ENCODE measurements at places on chromosomes 5 and 9. TPM values are rescaled to one million over a fixed set of nuclear protein-coding genes. Genes with fewer than 3 reads are reported as not detected.

- H3K36me3 ChIP-seq: no peaks in the 10 kb centered on the region
- H3K27me3 ChIP-seq: no peaks in the 10 kb centered on the region
- no peak overlapping the region for H3K4me3 ChIP-seq
- DNase-seq: no peak
- H3K27ac ChIP-seq: no peak overlapping the region
Measured at GRCh38 chr9:122095010-122095767, 2.1 kb upstream of the TTLL11 start.

The ENTREP1 gene
- total RNA-seq: 0.08 TPM

DNA sequence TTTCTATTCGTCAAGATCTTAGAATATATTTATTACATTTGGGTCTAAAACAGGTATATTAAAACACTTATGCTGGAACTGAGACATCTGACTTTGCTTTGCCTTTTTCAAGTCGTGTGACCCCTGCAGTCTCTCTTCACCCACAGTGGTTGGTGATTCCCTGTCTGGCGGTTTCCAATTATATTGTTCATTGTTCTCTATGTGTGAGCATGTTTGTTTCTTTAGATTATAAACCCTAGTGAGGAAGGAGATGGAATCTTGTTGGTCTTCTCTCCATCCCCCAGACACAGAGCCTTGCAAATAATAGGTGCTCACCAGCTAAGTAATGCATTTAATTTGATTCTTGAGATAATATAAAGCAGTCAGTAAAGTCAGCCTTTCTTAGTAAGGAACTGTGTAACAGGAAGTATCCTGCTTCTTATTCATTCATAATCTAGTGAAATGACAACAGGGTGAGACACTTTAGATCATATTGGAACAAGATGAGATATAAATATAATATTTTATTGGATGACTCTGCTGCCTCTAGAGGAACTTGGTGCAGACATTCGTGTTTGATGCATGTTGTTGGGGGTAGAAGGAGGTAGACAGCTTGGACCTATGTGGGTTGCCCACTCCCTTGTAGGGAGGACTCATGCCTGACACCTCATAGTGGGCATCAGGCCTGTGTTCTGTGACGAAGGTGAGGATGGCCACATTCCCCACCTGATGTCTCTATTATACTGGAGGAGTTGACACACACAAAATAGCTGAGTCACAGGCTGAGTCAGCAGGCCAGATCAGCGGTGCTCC is 88.1 kb downstream of the FGF1 start:
- no peak for DNase-seq
- no peak overlapping the region for H3K27ac ChIP-seq
- no peaks in the 10 kb centered on the region for H3K27me3 ChIP-seq
- H3K4me3 ChIP-seq: no peak overlapping the region
- no peaks in the 10 kb centered on the region for H3K36me3 ChIP-seq

The DMGDH gene
- total RNA-seq: not detected

DNA sequence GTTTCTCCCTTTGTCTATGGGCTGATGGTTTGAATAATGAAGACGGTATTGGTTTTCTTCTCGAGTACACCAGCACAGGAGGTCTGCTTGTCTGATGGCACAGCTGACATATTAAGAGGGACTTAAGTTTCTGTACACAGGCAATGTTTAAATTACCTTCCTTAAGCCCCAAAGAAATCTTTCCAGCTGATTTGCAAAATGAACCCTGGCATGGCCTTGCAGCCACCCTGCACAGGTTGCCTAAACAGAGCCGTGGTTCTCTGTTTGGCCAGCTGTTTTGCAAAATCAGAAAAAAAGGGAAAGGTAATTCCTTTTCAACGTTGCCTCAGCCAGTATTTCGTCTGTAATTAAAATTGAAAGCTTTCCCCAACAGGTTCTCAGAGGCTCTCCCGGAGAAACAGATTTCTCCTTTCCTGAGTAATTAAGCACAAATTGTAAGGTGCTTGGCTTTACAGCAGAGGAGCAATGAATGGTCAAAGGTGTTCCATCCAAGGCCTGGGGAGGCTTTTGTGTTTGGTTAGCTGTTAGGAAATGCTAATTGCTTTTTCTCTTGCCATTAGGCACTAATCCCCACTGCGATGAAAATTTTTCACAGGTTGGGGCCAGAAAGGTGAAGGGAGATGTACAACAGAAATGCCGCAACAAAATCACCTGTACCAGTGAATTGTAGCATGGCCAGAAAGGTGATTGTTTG is 138.9 kb downstream of the RASEF start:
- peak overlapping the region; percentile 59 for H3K27ac ChIP-seq
- H3K36me3 ChIP-seq: no peaks in the 10 kb centered on the region
- peak overlapping the region; percentile 32 for H3K4me3 ChIP-seq

GRCh38 chr9:137371946-137372651 is 50.9 kb downstream of the EXD3 start:
- no peak for DNase-seq
- H3K36me3 ChIP-seq: no peaks in the 10 kb centered on the region
- H3K27ac ChIP-seq: no peak overlapping the region
- peaks cover 9% of the 10 kb centered on the region for H3K4me1 ChIP-seq

The IL5 gene
- not detected for total RNA-seq

DNA sequence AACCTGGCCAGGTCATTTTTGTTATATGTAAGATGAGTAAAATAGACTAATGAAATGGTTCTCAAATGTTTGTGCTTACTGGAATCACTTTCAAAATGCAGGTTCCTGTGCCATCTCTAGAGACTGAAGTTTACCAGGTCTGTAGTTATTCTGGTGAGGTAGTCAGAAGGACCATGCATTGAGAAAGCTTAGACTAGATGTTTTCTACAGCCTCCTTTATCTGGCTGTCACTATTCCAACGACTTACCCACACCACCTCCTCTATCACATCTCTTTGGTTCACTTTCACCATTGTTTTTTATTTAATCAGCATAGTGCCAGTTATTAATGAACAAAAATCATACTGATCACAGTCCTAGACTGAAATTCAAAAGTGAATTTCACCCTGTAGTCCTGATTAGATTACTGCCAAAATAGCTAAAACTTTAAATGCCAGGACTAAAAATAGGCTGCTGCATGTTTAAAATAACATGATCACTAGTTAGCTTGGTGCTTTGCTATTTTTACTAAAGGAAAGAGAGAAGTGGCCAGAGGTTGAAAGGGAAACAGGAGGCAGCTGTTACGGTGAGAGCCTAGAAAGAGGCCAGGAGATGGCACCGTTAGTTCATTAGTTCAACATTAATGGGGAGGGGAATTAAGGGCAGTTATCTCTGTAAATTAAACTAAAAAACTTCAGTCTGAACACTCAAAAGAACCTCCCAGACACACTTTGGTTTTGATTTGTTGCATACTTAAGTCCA is 13.9 kb upstream of the FNIP1 start:
- no peak overlapping the region for H3K4me3 ChIP-seq
- H3K4me1 ChIP-seq: no peaks in the 10 kb centered on the region
- no peak overlapping the region for H3K27ac ChIP-seq
- H3K36me3 ChIP-seq: no peaks in the 10 kb centered on the region
- H3K27me3 ChIP-seq: no peaks in the 10 kb centered on the region

- H3K36me3 ChIP-seq: no peaks in the 10 kb centered on the region
- no peaks in the 10 kb centered on the region for H3K27me3 ChIP-seq
- peaks cover 54% of the 10 kb centered on the region for H3K4me1 ChIP-seq
- H3K4me3 ChIP-seq: no peak overlapping the region
Measured at GRCh38 chr9:1604942-1605560, 410.1 kb upstream of the SMARCA2 start.

The REXO4 gene
- 39.5 TPM for total RNA-seq

DNA sequence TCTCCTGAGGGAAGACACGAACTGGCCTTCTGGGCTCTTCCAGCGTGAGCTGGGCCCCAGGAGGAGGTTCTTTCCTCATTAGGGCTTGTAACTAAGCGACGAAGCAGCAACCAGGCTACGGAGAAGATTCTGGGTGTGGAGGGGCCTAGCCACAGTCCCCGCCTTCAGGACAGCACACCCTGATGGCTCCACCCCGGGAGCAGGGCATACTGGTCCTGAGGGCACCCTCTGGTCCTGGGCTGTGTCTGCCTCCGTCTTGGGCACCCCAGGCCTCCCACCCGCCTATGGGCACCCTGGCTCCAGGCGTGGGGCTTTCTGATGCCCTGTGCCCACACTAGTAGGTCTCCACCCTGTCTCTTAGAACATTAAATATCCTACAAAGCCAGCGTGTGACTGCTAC is 136.4 kb downstream of the OLFM1 start:
- H3K27ac ChIP-seq: no peak overlapping the region
- H3K27me3 ChIP-seq: peaks cover 9% of the 10 kb centered on the region
- no peaks in the 10 kb centered on the region for H3K36me3 ChIP-seq
- no peaks in the 10 kb centered on the region for H3K4me1 ChIP-seq

- H3K27me3 ChIP-seq: no peaks in the 10 kb centered on the region
- no peak for DNase-seq
- no peaks in the 10 kb centered on the region for H3K36me3 ChIP-seq
- no peak overlapping the region for H3K4me3 ChIP-seq
Measured at GRCh38 chr5:76956033-76956432, 3.2 kb downstream of the CRHBP start.

GRCh38 chr9:13378154-13378553 is 98.7 kb upstream of the MPDZ start:
- no peak overlapping the region for H3K4me3 ChIP-seq
- H3K4me1 ChIP-seq: no peaks in the 10 kb centered on the region
- no peaks in the 10 kb centered on the region for H3K36me3 ChIP-seq
- no peak overlapping the region for H3K27ac ChIP-seq
- no peak for DNase-seq

GRCh38 chr5:140327589-140327988 is 18.8 kb downstream of the HBEGF start:
- peak; percentile 27 for DNase-seq
- no peak overlapping the region for H3K27ac ChIP-seq
- H3K4me3 ChIP-seq: peak overlapping the region; percentile 1
- no peaks in the 10 kb centered on the region for H3K27me3 ChIP-seq

DNA sequence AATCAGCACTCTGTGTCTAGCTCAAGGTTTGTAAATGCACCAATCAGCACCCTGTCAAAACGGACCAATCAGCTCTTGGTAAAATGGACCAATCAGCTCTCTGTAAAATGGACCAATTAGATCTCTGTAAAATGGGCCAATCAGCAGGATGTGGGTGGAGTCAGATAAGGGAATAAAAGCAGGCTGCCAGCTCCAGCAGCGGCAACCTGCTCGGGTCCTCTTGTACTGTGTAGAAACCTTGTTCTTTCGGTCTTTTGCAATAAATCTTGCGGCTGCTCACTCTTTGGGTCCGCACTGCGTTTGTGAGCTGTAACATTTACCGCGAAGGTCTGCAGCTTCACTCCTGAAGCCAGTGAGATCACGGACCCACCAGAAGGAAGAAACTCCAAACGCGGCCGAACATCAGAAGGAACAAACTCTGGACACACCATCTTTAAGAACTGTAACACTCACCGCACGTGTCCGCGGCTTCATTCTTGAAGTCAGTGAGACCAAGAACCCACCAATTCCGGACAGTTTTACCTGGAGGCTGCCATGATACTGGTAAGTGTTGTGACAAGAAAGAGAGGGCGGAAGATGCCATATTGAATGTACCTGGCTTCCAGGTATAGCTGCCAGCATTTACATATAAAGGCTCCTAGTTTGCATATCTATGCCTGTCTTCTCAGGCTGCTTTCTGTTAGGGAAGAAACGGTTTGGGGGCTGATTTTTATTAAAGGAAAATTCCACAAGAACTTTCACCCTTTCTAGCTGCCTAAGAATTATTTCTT is 758.5 kb upstream of the CTNND2 start:
- H3K36me3 ChIP-seq: no peaks in the 10 kb centered on the region
- no peaks in the 10 kb centered on the region for H3K27me3 ChIP-seq
- no peak for DNase-seq
- no peak overlapping the region for H3K4me3 ChIP-seq
- H3K27ac ChIP-seq: no peak overlapping the region

DNA sequence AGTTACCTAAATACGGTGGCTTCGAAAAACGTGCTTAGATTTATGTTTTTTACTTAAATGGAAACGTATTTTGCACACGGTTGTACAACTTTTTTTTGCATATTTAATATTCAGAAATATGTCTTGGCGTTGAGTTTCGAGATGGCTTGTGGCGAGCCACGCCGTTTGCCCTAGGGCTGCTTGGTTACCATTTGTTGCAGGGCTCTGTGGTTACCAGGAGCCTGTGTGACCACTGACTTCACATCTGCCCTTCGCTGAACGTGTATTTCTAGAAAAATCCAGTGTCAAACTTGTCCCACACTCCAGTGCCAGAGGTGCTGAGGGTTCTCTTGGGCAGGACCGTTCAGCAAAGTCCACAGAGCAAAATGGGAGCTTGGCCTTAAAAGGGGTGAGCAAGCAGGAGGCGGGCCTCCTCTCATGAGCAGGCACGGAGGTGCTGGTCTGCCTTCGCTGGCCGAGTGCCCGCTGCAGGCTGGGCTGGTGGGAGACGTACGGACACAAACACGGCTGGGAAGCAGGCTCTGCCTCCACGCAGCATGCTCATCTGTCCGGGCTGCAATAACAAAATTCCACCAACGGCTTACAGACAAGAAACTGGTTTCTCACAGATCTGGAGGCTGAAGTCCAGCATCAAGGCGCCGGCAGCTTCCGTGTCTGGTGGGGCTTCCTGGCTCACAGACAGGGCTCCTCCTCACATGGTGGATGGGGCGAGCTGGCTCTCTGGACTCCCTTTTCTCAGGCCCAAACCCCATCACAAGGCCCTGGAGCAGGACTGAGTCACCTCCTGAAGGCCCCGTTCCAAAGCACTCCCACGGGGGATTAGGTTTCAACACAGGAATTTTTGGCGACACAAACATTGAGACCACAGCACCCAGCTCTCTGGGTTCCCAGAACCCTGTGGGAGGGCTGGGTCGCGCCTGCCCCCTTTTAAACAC is 5.4 kb downstream of the MRPL36 start:
- H3K27me3 ChIP-seq: no peaks in the 10 kb centered on the region
- DNase-seq: peak; percentile 64
- peak overlapping the region; percentile 36 for H3K4me3 ChIP-seq
- peak overlapping the region; percentile 64 for H3K27ac ChIP-seq
- H3K4me1 ChIP-seq: peaks cover 14% of the 10 kb centered on the region
- peaks cover 2% of the 10 kb centered on the region for H3K36me3 ChIP-seq

The SLC34A3 gene
- not detected for total RNA-seq

The ZFP37 gene
- 10.1 TPM for total RNA-seq

DNA sequence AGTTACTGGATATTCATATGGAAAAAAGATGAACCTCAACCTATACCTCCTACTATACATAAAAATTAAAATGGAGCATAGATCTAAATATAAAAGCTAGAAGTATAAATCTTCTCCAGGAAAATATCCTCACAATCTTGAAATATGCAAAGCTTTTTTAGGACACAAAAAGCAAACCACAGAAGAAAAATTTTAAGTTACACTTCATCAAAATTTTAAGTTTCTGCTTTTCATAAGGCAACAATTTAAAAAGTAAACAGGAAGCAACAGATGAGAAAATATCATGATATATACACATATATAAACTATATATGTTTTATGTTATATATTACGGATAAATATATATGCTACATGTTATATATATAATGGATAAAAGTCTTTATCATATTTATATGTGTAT is 157.5 kb downstream of the ADAMTS6 start:
- no peaks in the 10 kb centered on the region for H3K27me3 ChIP-seq
- H3K4me3 ChIP-seq: no peak overlapping the region
- H3K27ac ChIP-seq: no peak overlapping the region

DNA sequence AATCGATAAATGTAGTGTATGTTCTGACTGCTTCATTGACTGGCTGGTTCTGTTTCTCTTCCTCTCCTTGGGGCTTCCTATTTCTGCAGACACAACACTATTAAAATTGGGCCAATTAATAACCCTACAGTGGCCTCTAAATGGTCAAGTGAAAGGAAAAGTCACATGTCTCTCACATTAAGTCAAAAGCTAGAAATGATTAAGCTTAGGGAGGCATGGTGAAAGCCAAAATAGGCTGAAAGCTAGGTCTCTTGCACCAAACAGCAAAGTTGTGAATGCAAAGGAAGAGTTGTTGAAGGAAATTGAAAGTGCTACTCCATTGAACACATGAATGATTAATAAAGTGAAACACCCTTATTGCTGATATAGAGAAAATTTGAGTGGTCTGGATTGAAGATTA is 58.2 kb downstream of the CCNH start:
- H3K27me3 ChIP-seq: no peaks in the 10 kb centered on the region
- H3K4me1 ChIP-seq: no peaks in the 10 kb centered on the region
- no peak overlapping the region for H3K4me3 ChIP-seq
- no peak for DNase-seq
